ENCODE measurements at places on chromosomes 7 and 10.

GRCh38 chr10:119686465-119687191 is 35.4 kb downstream of the BAG3 start:
- DNase-seq: peak; percentile 25

GRCh38 chr7:50832744-50833143 is 50.0 kb upstream of the GRB10 start:
- DNase-seq: no peak

GRCh38 chr7:146235195-146235594 is 118.6 kb downstream of the CNTNAP2 start:
- no peak for DNase-seq

DNA sequence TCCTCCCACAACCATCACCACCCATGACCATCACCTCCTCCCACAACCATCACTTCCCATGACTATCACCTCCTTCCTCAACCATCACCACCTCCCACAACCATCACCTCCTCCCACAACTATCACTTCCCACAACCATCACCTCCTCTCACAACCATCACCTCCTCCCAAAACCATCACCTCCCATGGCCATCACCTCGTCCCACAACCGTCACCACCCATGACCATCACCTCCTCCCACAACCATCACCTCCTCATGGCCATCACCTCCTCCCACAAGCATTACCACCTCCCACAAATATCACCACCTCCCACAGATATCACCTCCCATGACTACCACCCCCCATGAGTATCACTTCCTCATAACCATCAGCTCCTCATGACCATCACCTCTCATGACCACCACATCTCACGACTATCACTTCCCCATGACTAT is 52.2 kb downstream of the PDGFA start:
- DNase-seq: no peak

- DNase-seq: no peak
These were observed 48.6 kb upstream of the PPIF start for GRCh38 chr10:79298403-79299244.

DNA sequence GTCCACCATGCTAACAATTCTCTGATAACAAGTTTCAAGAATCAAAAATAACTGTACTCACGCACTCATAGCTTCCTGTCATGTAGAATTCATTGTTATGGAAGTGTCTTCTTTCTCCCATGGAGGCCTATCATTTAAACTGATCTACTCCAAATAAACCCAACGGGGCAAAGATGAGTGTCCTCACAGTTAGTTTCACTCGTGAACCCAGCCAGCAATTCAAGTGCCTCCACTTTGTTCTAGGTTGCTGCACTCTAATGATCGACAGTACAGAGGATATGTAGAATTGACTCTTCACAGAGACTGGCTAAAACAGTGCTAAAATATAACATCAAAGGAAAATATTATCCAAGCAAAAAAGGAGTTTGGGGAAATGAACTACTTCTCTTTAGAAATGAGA is 111.4 kb downstream of the LRRN3 start:
- DNase-seq: no peak

GRCh38 chr10:77185696-77186095 is 451.9 kb downstream of the KCNMA1 start:
- no peak for DNase-seq

GRCh38 chr7:36802459-36803135 is 78.3 kb upstream of the AOAH start:
- DNase-seq: no peak

DNA sequence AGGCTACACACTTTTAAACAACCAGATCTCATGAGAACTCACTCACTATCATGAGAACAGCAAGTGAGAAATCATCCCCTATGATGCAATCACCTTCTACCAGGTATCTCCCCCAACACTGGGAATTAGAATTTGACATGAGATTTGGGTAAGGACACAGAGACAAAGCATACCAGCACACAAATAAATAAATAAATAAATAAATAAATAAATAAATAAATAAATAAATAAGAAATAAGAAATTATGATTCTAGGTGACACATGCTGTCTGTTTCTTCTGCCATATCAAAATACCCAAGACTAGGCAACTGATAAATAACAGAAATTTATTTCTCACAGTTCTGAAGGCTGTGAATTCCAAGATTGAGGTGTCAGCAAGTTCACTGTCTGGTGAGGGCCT is 87.2 kb upstream of the CYP2C9 start:
- DNase-seq: no peak

Measured in NCI-H187 (cell line).